ENCODE measurements at places on chromosomes 6 and 20. TPM values are rescaled to one million over a fixed set of nuclear protein-coding genes. Genes with fewer than 3 reads are reported as not detected.

DNA sequence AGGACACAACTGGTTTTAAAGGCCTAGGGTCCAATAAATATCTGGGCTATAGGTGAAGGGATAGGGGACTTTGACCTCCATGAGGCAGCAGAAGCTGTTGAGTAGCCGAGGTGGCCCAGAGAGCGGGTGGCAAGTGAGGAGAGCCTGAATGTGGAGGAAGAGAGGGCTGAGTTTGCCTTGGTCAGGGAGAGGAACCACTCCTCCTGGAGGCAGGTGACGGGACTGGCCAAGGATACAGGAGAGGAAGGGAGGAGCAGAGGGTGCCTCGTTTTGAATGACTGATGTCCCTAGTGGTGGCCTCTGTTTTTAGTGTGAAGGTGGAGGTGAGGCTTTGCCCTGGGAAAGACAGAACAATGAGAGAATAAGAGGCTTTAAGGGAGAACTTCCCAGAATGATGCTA is 19.1 kb upstream of the AAR2 start:
- no peak for DNase-seq

- DNase-seq: no peak
These were observed 130.8 kb upstream of the TNFAIP3 start for GRCh38 chr6:137736048-137736818.

- no peak for DNase-seq
These were observed 54.1 kb downstream of the RBM38 start for GRCh38 chr20:57445298-57445697.

DNA sequence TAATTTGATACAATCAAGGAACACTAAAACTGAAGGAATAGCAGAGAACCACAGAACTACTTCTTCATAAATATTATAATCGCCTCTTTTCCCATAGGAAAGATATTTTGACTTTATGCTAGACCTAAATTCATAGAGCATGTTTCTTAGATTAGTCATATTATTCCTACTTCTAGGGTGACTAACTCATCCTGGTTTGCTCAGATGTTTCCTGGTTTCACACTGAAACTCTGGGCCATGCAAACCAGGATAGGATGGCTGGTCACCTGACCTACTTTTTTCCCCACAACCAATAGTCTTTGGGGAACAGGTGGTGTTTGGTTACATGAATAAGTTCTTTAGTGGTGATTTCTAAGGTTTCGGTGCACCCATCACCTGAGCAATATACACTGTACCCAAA is 42.8 kb downstream of the MMS22L start:
- no peak for DNase-seq

GRCh38 chr6:66396549-66396948 is 689.5 kb upstream of the EYS start:
- DNase-seq: no peak

DNA sequence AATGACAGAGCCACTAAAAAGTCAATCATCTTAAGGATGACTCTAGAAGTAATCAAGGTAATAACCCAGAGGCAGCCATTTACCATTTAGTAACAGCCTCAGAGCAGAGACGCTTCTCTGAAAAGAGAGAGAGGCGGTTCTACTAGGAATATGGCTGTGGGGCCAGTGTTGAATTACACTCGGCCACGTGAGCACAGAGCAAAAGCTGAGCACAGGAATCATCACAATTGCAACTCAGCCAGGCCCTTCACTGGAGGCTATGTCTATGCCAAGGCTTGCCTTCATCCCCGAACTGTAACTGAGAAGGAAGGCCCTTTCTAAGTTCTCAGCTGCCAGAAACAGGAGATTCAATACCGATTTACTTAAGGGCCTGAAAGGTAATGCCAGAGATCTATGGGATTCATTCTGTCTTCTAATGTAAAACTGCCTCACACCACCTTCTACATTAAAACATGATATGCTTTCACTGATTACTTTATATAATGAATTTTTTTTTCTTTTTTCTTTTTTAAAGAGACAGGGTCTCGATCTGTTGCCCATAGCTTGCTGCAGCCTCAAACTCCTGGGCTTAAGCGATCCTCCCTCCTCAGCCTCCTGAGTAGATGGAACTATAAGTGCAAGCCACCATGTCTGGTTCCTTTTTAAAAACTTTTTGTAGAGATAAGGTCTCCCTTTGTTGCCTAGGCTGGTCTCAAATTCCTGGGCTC is 67.6 kb downstream of the NUDT3 start:
- DNase-seq: no peak

GRCh38 chr6:116387374-116387773 is 16.6 kb downstream of the DSE start:
- no peak for DNase-seq

GRCh38 chr6:160750276-160750689 is 48.2 kb downstream of the PLG start:
- no peak for DNase-seq

DNA sequence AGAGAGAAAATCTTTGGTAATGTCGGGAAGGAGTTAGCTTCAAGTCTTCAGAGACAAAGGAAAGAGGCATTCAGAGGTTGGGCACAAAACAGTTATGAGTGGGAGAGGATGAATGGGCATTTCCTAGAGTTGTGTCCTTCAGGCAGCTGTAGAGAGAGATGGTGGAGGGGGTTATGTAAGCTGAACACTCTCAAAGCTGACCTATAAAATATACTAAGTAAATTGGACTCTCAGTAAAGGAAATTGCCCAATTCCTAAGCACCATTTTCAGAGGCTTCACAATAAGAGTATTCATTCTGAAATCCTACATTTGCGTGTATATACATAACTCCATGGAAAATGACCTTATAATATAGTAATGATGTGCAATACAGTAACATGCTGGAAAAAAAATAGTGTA is 161.2 kb downstream of the KCNQ5 start:
- DNase-seq: no peak

Gene PHIP
- 11.1 TPM for polyA plus RNA-seq

Gene TCF19
- 7.9 TPM for polyA plus RNA-seq

Gene CST2
- polyA plus RNA-seq: not detected

Gene ARMH2
- not detected for polyA plus RNA-seq
